ENCODE measurements at places on chromosomes 11 and 22.

- DNase-seq: no peak
Observed at GRCh38 chr11:46686886-46687795, 13.3 kb downstream of the ARHGAP1 start.

GRCh38 chr22:37631448-37632173, 7.9 kb upstream of the SH3BP1 start:
- no peak for DNase-seq

- no peak for DNase-seq
Observed at GRCh38 chr11:69943066-69943465, 123.8 kb upstream of the FGF3 start.

DNA sequence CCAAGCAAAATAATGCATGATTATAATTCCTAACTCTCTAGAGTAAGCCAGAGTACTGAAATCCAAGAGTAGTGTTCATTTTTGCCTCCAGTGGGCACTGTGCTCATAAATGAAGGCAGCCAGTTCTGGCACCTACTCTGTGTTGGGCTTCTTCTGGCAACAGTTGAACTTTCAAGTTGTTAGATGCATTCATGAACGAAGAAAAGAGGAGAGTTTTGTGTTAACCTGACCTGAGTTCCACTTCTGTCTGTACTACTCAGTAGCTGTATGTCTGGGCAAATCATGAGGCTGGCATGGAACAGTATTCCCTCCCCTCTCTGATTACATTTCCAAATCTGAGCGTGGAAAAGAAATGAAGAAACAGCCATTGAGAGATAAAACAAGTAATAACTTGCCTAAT, 20.3 kb upstream of the TENM4 start:
- no peak for DNase-seq

DNA sequence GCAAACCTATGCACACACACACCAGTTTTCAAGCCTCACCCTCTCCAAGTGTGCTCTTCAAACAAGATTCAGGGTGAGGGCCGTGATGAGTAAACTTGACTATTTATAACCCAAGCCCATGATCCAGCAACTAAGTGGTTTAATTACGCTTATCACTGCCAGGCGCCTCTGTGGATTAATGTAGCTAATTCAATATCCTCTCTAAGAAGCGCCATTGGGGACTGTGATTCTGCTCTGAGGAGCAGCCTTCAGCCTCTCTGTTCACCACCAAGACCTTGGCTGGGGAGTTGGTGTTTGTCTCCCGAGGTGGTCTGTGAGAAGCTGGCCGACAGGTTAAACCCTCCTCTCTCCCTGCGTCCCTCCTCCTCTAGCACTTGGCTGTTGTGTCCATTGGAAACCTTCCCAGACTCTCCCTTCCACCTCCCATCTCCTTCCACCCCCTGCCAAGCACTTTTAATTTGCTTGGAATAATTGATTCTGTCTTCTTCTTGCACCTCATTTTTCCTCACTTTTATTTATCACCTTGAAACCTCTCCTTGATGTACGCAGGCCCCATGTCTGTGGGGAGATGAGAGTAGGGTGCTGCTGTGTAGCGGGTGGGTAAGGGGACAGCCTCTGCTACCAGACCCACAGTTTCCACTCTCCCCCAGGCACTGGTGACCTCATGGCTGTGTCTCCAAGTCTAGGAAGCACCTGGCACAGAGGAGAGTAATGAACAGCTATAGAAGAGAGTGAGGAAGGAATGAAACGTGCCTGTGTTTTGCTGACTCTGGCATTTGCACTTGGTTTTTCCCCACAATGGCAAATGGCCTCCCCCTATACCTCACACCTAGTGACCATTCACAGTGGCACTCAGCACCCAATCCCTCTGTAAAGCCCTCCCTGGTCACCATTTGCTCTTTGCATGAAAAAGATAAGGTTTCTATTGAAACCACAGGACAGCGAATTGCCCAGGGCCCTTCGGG, 236.6 kb downstream of the GRIK4 start:
- DNase-seq: no peak

- no peak for DNase-seq
Observed at GRCh38 chr22:43293655-43294392, 49.3 kb downstream of the SCUBE1 start.

DNA sequence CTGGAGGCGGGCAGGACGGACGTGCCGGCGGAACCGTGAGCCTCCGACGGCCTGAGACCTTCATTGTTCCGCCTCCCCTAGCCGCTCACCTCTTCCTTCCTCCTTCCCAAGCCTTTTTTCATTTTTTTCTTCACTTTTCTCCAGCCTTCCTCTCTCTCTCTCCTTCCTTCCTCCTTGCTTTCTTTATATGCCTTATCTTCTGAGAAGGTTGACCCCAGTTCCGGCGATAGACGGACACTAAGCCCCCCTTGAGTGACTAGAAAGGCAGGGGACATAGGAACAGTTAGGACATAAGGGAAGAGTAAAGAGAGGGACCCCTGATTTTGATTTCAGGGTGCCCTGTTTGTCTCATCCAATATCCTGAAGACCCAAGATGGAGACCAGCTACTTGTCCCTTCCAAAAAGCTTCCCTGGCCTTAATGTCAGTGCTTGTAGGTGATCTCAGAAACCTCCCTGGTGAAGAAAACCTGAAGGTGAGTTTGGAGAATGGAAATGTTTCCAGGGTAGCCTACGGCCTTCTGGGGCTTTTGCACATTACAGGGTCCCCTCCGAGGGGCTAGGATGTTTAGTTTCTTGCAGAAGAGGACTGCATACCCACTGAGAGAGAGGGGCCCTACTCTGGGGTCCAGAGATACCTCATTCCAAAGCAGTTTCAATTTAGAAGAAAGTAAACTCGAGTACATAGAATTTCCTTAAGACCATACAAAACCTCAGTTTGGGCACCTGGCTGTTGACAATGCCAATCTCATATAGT, 3.5 kb downstream of the ADM start:
- no peak for DNase-seq

DNA sequence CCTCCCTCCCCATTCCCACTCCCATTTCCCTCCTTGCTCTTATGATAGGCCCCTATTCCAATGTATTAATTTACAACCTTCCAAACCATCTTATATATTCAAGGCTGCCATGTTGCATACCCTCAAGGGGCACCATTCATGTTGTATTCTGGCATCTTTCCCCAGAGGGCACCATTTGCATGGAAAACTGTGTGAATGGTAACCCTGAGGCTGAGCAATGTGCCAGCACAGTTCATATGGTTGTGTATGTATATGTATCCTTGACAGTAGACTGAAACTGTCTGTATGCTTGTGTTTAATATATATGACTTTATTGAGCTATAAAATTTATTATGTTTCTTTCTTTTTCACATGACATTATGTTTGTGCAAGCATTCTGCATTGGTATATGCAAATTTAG, 7.3 kb downstream of the RASSF10 start:
- DNase-seq: no peak

DNA sequence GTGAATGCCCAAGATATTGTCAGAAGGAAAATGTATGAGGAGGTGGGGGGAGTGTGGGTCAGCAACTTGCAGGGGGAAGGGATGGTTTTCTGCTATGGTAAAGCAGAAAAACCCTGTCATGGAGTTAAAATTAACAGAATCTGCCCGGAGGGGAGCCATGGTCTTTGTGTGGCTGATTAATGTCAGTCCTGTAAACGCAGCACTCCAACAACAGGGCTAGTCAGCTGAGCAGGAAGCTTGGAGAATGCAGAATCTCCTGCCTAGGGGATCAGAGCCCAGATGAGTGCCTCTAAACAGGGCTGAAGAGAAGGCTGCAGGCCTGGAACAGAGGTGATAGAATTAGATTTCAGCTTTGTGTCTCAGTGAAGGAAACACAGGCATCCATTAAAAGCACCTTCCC, 140.9 kb upstream of the MTNR1B start:
- no peak for DNase-seq

- no peak for DNase-seq
Observed at GRCh38 chr11:33867996-33868646, 23.8 kb downstream of the LMO2 start.

DNA sequence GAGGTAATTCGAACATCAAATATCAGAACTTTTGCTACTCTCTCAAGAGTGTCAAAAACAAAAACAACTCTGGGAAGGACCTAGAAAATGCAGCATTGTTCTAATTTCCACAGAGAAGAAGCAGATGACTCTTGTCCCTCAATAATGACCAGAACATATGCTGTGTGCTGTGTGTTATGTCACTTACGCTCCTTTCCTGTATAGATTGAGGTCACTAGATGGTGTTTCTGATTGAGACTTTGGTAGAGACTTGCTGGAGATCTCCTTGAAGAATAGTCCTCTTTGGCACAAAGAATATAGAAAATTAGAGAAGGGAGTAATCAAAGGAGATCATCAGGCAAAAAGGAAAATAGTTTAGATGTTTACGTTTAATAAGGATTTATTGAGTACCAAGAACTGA, 2.3 kb upstream of the SIK3 start:
- DNase-seq: no peak

- no peak for DNase-seq
Observed at GRCh38 chr11:45896422-45896984, 10.6 kb downstream of the FREY1 start.

DNA sequence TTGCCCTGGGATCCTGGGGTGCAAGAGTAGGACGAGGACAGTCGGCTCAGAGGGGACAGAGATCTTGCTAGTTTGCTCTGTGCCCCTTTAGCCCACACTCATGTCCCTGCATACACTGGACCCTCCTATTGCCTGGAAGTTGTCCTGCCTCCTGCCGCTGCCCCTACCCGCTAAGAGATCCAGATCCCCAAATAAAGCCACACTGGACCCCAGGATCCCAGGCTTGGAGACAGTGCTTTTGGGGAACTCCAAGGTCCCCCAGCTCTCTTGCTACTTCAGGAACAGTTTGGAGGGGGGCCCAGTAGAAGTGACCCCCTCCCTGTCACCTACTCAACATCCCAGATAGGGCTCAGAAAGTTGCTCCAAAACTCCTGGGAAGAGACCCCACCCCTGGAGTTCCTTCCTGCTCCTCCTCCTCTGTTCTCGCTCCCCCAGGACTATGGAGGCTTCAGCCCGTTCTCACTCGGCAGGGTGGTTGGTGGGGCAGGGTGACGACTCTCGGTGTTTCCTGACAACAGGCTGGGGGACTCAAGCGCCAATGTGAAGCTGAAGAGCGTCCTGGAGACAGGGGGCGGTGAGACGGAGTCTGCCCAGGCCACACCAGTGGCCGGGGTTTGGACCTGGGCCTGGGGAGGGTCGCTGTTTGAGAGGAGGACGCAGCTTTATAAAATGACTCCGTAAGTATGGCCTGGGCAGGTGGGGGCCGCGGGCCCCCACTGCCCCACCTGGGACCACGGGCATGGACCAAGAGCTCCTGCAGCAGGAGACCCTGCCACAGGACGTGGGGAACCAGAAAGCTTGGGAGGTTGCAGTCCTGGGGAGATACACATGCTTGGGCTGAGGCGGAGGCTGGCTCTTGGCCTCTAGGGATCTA, 19.2 kb upstream of the TUB start:
- DNase-seq: no peak

GRCh38 chr11:105023003-105023402, at the start of gene CASP5:
TSS of gene CASP5 (minus strand) at chr11:105023168. CDS start at chr11:105023136, 32 bp downstream.
- DNase-seq: no peak

- no peak for DNase-seq
Observed at GRCh38 chr11:20162824-20163782, 2.8 kb upstream of the DBX1 start.

GRCh38 chr11:11864803-11865202, 23.0 kb downstream of the USP47 start:
- DNase-seq: no peak

DNA sequence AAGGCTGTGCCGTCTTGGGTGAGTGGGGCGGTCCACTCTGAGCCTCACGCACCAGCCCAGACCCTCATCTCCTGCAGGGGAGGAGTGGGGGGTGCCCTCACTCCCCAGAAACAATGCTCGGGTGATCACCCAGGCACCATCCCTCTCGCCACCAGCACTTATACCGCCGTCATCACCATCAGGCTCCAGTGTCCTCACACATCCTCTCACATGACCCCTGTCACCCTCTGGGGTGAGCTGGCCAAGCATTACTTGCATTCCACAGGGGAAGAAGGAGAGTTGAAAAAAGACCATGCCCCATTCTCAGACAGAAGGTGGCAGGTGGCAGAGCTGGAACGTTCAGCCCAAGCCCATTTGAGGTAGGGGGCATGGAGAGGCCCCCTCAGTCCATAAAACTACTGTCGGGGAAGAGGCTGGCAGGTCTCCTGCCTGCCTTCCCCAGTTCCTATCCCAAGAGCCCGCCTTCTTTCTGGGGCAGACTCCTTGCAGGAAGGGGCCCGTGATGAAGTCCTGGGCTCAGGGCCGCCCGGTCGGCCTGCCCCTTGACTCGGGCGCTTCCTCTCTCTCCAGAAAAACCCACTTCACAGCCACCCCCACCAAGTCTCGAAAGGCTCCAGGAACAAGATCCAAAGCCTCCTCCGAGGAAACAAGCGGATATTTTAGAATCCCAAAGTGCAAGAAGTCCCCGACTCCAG, 153.3 kb downstream of the DSCAML1 start:
- no peak for DNase-seq

GRCh38 chr11:67700548-67701262, 26.3 kb upstream of the ALDH3B2 start:
- no peak for DNase-seq

- DNase-seq: no peak
Observed at GRCh38 chr22:47853750-47854149, 1091.3 kb downstream of the TBC1D22A start.
